Thoracic aorta (tissue), 2 donors: ENCODE measurements at places on chromosomes 1 and 21.
A peak's percentile ranks its signal among the peaks of the same experiment; 100 is the strongest.

DNA sequence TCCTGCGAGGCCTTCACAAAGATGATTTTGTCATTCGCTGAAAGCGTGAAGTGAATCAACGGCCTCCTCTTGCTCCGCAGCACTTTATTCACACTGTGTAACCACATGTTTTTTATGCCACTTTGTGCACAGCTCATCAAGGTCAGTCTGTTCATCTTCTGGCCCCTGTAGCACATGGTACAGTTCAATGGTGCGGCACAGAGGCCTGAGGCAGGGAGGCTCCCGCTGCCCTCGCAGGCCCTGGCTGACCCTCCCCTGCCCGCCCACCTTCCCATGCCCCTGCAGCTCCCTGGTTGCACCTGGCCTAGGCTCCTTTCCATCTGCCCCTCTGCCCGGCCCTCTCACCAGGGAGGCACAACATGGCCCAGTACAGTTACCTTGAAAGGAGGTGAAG, 87.5 kb downstream of the CD247 start:
- DNase-seq, result no peak

- DNase-seq, result no peak
Observed at GRCh38 chr1:152487871-152488270, 22.7 kb upstream of the LCE5A start.

GRCh38 chr21:42010507-42011495, 641 bp upstream of the ZBTB21 start:
- DNase-seq, result no peak

GRCh38 chr1:215860833-215861232, 293.7 kb downstream of the KCTD3 start:
- DNase-seq, result no peak

GRCh38 chr21:42784276-42784675, 95.1 kb downstream of the WDR4 start:
- DNase-seq, result no peak

GRCh38 chr1:53310847-53311681, 16.8 kb downstream of the LRP8 start:
- no peak for DNase-seq

- DNase-seq, result no peak
Observed at GRCh38 chr1:243580072-243580471, 270.0 kb downstream of the AKT3 start.

GRCh38 chr1:185593271-185593670, 140.9 kb upstream of the HMCN1 start:
- no peak for DNase-seq

DNA sequence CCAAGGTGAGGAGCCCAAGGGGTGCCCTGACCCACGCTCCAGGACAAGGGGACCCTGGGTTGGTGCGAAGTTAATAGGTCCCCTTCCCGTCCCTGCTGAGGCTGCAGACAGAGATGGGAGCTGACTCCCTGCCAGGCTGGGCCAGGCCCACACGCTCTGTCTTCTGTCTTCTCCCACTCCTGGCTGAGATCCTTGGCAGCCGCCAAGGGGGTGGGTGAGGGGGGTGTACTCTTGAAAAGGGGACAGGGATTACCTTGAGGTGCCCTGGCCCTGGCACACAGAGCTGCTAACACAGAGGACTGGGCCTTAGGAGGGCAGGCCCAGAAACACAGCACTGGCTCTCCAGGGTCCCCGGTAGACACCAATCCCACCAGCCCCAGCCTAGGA, 11.0 kb upstream of the CTRC start:
- DNase-seq, result no peak

- DNase-seq, result no peak
Observed at GRCh38 chr1:44002606-44003157, 11.3 kb downstream of the CCDC24 start.

DNA sequence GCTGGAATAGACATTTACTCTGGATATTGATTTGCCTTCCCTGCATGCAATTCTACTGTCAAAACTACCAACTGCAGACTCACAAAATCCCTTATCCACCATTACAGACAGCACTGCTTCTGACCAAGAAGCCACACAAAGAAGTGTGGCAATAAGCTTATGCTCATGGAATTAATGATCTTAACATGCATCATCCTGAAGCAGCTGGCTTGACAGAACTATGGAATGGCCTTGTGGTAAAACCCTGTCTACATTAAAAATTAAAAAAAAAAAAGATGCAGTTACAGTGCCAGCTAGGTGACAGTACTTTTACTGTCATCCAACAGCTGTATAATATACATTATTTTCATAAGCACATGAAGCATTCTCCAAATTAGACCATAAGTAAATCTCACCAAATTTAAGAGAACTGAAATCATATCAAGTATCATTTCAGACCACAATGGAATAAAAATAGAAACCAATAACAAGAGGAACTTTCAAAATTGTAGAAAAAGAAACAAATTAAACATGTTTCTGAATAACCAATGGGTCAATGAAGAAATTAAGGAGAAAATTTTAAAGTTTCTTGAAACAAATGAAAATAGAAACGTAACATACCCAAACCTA, 70.7 kb downstream of the SCMH1 start:
- no peak for DNase-seq

DNA sequence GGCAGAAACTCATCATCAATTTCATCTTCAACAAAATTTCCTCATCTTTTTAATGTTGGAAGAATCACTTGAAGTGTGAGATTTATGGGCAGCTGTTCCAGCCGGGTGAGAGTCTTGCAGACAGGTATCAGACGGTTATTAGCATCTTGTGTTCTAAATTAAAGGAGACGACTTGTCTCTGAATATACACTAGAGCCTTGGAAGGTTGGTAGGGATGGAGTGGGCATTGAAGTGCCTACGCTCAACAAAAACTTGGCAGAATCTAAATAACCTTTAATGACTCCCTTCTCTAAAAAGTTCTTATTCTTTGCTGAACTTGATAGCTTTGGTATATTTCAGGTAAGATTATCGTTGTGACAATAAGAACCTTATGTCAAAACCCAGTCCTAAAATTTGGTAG, 111.5 kb upstream of the MAGI3 start:
- no peak for DNase-seq

DNA sequence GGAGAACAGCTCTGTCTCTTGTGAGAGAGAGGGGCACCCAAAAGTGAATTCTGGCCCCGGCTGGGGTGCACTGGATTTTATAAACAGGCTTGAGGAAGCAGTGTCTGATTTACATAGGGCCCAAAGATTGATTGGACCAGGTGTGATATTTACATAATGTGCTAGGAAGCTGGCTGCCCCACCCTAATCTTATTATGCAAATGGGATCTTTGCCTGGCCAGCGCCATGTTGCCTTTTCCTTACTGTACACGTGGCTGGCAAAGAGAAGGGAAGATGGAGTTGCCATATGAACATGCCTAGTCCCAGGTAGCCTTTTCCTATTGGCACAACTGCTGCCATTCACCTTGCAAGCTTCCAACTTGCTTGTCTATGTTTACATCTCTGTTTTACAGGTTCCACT, 29.0 kb upstream of the CFHR4 start:
- DNase-seq, result no peak

GRCh38 chr1:115595279-115596079, 46.3 kb upstream of the VANGL1 start:
- DNase-seq, result peak; percentile 60

- DNase-seq, result no peak
Observed at GRCh38 chr1:3360646-3361257, 93.7 kb upstream of the ARHGEF16 start.

DNA sequence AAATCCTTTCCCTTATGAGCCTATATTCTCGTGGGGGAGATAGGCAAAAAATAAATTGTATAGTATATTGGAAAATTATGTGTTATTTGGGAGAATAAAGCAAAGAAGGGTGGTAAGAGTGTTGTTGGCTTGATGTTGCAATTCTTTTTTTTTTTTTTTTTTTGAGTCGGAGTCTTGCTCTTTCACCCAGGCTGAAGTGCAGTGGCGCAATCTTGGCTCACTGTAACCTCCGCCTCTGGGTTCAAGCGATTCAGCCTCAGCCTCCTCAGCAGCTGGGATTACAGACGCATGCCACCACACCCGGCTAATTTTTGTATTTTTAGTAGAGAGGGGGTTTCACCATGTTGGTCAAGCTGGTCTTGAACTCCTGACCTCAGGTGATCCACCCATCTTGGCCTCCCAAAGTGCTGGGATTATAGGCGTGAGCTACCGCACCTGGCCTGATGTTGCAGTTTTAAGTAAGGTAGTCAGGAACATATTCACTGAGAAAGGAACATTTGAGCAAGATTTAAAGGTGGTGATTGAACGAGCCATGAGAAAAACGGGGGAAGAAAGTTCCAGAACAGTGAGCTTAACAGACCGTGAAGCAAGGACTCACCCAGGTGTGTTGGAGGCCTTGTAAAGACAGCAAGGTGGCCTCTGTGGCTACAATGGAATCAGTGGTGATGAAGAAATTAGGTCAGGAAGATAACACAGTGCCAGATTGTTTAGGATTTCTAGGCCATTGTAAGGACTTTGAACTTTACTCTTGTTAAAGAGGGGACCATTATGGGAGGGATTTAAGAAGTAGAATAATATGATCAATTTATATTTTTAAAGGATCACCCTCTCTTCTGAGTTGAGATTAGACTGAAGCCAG, 45.8 kb downstream of the RPRD2 start:
- no peak for DNase-seq

GRCh38 chr1:155478270-155478852, 84.2 kb downstream of the ASH1L start:
- DNase-seq, result no peak

DNA sequence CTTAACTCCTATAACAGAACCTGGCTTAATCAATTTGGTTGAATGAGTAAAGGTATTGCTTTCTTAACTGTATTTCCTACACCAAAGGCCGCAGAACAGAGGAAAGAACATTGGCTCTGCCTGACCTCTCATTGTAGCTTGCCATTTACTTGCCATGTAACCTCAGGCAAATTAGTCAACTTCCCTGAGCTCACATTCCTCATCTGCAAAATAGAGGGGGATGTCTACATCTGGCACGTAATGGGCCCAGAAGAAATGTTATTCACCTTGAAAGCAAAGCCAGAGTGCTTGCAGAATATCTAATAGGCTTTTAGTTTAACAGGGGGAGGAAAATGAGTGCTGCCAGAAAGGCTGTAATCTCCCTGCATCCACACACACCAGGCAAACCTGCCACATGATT, 44.3 kb downstream of the LAMC2 start:
- no peak for DNase-seq

- no peak for DNase-seq
Observed at GRCh38 chr1:109490029-109490933, 3.6 kb upstream of the CYB561D1 start.

DNA sequence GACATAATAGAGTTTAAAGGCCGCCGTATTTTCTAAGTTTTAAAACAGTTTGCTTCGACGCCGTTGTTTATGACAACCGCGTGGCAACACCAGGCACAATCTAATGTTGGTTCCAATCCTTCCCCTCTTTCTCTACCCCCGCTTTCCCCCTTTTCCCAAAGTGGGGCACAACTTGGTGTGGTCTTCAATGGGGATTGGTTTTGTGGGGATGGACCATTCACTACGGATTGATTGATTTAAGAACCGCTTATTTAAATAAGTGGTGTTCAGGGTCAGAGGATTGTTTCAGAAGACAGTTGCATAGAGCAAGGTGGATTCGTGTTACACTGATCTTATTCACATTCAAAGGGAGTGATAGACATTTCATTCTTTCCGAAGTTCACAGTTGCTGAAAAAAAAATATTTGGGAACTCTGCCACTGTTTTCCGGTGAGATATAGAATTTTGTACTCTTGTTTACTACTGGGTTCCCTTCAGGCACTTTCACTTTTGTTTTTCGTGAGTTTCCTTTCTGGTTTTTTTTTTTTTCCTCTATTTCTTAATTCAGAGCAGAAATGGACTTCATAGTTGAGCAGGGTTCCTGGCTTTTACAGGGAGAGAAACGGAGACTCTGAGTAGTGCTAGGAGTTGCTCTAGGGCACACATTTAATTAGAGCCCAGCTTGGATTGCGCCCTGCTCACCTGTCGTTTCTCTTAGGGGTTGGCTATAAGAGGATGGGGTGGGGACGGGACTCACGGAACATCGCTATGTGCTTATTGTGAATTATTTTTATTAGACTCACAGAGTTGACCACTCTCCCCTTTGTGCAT, 79.6 kb upstream of the AK4 start:
- DNase-seq, result no peak

- DNase-seq, result no peak
Observed at GRCh38 chr1:225517697-225518096, 89.9 kb upstream of the LBR start.

DNA sequence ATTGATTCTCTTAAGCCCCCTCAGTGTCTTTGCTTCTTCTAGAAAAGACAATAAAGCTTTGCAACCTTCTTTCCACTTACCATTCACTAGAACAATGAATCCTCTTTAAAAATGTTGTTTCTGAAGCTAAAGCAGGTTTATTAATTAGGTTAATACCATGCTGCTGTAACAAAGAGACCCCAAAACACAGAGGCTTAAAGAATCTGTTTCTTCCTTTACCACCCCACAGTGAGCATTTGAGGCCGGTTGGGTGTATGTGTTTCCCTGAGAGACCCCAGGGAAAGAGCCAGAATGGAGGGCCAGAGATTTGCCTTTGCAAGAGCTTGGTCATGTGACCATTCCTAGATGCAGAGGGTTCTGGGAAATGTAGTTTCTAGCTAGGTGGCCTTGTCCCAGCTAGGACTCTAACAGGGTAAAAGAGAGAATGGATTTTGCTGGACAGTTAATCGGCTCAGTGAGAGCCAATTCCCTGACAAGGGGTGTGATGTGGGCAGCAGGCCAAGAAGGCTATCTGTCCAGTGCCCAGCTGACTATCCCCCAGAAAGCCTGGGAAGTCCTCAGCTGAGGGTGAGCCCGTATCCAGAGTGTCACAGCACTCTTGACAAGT, 191.8 kb upstream of the TMEM51 start:
- DNase-seq, result no peak

DNA sequence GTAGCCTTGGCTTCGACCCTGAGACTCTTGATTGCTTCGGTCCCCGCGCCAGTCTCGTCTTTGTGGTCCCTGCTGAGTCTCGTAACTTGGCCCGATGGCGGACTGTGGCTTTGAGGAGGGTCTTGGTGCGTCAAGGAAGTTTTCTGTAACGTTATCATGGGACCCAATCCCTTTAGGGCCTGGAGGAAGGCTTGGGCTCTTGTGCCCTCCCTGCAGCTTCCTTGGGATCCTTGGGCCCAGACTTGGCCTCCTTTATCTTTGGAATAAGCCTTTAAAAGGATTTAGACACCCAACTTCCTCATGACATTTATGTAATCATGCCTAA, 371 bp downstream of the ZMPSTE24 start:
- no peak for DNase-seq

DNA sequence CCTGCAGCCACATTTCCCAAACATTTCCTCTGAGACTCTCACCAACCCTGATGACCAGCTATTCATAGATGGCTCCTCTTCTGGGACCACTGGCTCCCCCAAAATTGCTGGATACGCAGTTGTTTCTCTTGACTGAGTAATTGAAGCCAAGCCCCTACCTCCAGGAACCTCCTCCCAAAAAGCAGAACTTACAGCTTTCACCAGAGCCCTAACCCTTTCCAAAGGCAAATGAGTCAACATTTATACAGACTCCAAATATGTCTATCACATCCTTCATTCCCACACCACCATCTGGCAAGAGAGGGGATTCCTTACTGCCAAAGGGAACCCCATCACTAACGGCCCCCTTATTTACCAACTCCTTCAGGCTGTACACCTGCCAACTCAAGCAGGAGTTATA, 20.3 kb upstream of the CA6 start:
- DNase-seq, result no peak
